ENCODE measurements at places on chromosomes 12 and 14.

DNA sequence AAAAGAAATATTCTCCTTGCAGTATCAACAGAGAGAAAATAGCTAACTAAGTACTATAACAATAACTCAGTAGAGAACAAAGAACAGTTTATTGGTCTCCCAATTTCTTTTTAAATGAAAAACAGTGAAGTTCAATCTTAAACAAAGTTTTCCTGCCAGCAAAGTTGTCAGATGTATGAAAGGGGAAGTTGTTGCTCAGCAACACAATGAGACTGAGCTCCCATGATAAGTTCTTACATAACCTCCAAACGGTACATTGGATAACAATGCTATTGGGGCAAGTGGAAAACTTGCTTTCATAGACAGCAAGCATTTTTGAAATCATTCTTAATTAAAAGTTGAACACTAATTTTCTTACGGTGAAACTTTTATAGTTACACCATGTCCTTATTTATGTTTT, 94.9 kb downstream of the ALG10B start:
- DNase-seq: no peak

DNA sequence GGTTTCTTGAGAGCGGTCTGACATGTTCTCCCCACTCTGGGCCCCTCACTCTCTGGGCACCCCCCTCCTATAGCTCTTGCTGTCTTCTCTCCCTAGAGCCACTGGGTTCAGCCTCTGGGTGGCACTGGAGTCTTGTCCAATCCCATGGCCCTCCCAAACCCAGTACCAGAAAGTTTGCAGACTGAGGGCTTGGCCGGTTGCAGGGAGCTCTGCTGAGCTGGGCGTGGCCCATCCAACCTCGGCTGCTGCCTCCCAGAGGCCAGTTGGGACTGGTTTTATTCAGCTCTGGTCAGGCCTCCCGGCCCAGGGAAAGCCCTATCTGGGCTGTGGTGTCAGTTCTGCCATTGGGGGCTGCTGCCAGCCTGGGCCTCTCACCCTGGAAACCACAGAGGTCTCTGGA, 37.9 kb downstream of the ISCA2 start:
- peak; percentile 63 for DNase-seq

GRCh38 chr14:45838597-45838996, 585.6 kb upstream of the MIS18BP1 start:
- DNase-seq: no peak

DNA sequence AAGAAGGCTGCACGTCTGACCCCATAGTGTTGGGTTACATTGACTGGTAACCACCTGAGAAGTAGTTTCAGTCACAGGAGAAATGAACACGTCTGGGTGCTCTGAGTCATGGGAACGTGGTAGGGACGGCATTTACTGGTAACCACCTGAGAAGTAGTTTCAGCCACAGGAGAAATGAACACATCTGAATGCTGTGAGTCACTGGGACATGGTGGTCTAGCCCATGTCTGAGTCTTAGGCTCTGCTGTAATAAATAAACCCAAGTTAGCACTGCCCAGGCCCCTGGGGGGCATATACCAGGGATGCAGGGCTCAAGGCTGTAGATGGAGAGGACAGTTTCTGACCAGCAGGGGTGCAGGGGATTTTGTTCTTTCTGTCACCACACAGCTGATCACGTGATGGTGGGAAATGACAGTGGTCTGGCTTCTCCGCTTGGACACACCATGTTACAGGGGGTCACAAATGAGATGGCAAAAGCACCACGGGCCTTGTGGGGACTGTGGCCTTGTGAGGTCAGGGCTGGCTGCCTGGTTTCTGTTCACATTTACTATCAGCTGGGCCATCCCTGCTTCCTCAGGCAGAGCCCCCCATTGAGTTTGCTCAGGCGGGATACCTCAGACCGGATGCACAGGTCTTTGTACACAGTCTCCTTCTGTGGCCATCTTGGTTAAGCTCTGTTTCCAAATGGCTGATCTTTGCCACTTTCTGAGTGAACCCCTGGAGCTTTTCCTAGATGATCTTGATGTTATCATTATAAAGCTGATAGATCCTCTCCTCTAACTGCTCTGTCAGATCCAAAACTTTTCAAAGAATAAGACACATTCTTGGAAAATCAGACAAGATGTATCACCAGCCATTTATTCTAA, 9.8 kb upstream of the C12orf42 start:
- DNase-seq: no peak

GRCh38 chr12:50354908-50355307, 41.5 kb downstream of the FAM186A start:
- no peak for DNase-seq

GRCh38 chr12:3253682-3254275, 176.6 kb downstream of the TSPAN9 start:
- DNase-seq: no peak

- peak; percentile 41 for DNase-seq
Observed at GRCh38 chr12:29519585-29520182, 22.2 kb upstream of the OVCH1 start.

DNA sequence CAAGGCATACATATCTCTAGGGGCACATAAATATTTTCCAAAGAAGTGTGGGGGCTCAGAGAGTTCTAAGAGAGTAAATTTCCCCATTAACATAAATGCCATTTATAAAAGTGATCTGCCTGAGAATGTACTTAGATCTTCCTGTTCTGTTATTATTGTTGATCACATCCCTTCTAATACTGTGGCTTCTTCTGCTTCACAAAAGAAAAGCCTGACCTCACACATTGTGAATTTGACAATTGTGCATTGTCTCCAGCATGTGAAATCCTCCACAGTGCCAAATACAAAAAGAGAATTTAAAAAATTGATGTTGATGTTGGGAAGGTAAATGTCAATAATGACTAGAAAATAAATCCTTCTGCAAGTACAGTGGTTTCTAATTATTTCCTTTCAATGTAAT, 330.5 kb upstream of the LRIG3 start:
- DNase-seq: no peak

GRCh38 chr12:7995266-7995963, 37.1 kb upstream of the FOXJ2 start:
- DNase-seq: peak; percentile 65

GRCh38 chr14:101223127-101223526, 319.6 kb upstream of the RTL1 start:
- DNase-seq: no peak

GRCh38 chr12:12467688-12468261, 94.9 kb downstream of the DUSP16 start:
- DNase-seq: no peak

GRCh38 chr14:21326972-21327371, 47.1 kb downstream of the RPGRIP1 start:
- DNase-seq: no peak

Measured in GM03348 (cell line).